ENCODE measurements at places on chromosomes 11 and 22.

DNA sequence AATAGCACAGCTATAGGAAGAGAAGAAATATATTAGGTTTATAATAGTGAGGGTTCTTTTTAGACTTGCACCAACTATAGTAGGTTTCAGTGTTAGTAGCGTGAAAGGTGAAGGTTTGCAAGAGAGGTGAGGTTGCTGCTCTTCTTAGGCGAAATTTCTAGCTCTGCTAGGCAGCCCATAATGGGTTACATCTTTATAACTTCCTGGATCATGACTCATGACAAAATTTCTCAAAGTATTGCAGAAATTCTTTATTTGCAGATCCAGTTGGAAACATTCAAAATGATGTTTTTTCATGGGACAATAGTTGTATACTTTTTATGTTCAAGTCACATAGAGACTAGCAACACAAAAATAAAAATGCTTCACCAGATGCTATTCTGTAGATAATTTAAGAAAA, 260.0 kb downstream of the SOX6 start:
- DNase-seq, result peak; percentile 1

DNA sequence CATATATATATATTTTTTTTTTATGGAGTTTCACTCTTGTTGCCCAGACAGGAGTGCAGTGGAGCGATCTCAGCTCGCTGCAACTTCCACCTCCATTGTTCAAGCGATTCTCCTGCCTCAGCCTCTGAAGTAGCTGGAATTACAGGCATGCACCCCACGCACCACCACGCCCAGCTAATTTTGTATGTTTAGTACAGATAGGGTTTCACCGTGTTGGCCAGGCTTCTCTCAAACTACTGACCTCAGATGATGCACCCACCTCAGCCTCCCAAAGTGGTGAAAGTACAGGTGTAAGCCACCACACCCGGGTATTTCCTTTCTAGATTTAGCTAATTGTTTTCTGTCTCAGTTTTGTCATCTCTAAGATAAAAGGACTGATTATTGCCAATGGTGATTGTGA, 821.1 kb downstream of the CNTN5 start:
- no peak for DNase-seq

GRCh38 chr11:71563406-71563805, 2.0 kb upstream of the KRTAP5-10 start:
- DNase-seq, result peak; percentile 30

DNA sequence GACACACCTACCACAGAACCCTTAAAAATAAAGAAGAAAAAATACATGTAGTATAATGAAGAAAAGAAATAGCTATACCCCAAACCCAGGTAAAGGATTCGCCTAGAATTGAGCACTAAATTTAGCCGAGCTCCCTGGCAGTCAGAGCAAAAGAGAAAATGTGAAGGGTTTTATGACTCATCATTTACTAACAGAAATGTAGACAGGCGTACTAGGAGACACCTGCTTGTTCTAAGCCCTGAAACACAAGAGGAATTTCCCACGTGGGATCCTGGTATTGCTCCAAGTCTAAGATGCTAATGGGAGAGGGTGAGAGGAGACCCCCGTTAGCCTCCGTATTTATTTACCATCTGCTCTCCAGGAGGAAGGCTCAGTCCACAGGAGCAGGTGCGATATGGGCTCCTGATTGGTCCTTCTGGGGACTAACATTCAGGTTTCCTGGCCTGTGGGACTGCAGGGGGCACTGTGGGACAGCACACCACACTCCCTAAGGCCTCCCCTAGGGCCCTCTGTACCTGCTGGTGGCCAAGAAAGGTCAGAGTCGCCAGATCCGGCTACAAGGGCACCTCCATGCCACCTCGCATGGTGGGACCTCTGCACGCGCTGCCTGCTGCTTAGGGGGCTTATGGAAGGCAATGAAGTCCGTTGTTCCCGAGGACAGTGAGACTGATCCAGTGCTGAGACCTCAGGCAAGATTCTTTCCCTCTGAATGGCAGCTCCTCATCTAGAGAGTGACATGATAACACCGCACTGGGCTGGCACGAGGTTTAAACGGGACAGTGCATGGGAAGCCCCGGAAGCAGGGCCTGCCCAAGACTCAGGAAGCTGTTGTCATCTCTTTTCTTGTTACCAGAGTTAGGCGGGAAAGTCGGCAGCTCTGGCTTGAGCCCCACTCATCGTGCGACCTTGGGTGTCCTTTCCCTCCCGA, 25.8 kb downstream of the KCNC1 start:
- no peak for DNase-seq

- no peak for DNase-seq
Measured at GRCh38 chr22:22099194-22099486, 116.6 kb upstream of the TOP3B start.

DNA sequence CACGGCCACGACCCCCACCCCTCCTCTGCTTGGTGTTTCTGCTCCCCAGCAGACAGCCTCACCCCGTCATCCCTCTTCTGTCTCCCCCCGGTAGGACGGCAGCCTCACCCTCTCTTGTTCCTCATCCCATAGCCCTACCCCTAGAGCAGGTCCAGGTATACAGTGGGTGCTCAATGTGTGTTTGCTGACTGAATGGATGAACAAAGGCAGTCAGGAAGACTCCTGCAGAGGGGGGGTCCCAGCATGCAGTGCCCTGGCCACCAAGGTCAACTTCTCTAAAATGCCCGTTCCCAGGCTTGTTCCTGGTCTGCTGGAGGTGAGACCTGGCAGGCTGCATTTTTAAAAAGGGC, 34.7 kb upstream of the FADD start:
- no peak for DNase-seq

DNA sequence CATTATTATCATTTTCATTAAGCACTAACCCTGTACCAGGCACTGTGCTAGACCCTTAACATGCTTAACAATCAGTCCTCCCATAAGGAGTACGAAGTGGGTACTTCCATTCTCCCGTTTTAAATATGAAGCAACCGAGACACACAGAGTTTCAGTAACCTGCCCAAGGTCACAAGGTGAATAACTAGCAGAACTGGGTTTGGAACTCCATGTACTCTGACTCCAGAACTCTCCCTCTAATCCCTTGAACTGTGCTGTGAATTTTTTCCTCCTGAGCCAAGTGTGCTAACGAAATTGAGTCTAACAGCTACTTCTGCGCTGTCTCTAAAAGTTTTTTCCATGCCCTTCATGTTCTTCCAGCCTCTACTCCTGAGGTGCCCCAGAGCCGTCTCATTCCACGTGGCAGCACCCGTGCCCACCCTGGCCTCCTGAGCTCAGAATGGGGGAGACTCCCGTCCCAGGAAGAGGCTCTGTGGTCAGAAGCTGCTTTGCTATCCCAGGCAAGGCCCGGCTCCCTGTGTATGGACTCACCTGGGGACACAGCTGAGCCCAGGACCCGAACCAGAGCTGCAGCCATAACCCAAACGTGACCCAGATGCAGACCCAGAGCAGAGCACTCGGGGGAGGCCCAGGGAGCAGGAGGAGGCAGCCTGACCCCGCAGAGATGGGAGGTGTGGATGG, 8.6 kb upstream of the TRIM29 start:
- DNase-seq, result no peak

DNA sequence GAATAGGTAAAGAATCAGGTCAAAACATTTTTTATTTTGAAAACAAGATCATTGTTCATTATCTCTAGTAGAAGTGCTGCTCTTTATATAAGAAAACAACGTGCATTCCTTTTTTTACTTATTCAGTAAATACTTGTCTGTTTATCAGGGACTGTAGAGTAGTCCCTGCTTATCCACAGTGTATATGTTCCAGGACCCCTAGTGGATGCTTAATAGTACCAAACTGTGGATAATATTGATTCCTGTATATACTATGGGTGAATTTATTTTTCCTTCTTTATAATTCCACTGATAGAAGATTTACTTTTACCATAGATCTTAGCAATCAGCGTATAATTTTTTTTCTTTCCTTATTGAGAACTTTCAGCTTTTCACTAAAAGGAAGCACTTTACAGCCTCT, 32.6 kb downstream of the CEP295 start:
- no peak for DNase-seq

DNA sequence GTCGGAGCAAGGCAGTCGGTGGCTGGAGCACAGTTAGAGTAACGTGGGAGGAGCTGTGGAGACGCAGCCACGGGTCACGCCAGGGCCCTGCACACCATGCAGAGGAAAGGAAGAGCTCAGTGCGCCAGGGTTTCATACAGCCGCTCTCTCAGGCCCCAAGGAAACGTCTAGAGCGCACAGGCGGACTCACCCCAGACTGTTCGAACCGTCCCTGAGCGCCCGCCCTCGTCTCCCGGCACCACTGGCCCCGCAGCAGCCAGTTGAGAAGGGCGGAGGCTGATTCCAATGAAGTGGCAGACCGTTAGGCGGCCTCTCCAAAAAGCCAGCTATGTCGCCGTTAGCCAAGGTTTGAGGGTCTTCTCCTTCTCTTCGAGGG, 483 bp upstream of the HYLS1 start:
- DNase-seq, result no peak

GRCh38 chr11:63770763-63771162, 2.2 kb upstream of the ZFTA start:
- no peak for DNase-seq

- DNase-seq, result no peak
Measured at GRCh38 chr11:64126796-64127195, 39.1 kb downstream of the MACROD1 start.

- DNase-seq, result no peak
Measured at GRCh38 chr11:125435461-125436238, 60.4 kb downstream of the FEZ1 start.

DNA sequence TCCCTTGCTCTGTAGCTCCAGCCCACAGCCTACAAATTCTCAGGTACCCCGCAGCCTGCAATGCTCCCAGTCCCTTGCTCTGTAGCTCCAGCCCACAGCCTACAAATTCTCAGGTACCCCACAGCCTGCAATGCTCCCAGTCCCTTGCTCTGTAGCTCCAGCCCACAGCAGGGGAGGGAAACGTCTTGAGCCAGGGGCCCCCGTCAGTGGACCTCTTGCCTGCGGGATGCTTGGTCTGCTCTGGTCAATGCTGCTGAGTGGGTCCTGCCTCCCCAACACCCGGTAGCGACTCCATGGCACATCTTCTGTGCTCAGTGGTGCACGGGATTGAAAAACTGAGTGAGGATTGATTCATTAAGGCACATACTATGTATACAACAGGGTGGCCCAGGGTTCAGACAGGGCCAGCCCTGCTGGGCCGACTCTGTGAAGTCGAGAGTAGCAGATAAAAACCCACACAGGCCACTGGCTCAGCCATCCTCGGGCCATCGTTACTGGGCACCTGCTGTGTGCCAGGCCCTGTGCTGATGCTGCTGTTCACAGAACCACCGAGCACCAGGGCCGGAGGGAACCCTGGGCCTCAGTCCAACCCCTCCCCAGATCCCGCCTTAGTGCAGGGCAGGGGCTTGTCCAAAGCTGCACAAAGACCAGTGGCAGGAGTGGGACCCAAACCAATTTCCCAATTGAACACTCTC, 69.7 kb downstream of the MYO7A start:
- no peak for DNase-seq

DNA sequence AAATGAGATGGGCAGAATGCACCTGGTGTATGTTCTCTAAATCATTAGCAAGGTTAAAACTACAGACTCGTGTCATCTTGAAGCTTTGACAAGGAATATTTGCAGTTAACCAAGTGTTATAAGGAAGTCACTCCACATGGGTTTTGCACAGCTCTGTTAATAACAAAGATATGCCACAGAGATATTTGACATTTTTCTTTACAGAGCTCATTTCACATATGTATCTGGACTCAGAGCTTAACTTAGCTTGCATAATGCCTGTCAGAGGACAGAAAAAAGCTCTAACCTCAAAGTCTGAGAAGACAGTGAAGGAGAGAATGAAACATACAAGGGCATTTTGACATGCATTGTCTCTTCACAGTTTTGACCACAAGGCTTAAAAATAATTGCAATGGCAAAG, 105.5 kb downstream of the C11orf87 start:
- peak; percentile 23 for DNase-seq

GRCh38 chr11:6563667-6564066, 39.7 kb downstream of the RRP8 start:
- DNase-seq, result no peak

DNA sequence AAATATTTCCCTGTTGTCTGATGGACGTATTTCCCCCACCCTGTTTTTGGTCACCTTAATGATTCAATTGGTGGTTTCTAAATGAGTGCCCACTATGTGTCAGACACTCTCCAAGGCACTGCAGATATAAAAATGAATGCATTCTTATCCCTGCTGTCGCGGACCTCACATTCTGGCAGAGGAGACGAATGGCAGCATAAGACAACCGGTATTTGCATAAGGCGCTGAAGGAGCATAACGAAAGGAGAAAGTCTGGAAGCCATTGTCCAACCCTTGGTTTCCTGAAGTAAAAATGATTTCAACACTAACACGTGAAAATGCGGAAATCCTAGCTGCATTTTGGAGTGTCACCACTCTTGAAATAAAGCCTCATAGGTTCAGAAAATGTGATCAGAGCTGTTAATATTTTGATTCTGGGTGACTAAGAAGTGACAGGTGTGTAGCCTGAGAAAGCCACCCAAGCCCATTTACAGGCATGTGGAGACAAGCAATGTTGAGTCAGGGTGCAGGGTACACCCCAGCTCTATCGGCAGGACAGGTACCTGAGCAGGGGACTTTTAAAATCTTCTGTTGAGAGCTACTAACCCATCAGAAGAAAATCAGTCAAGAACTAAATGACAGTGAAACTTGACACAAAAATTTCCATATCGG, 10.1 kb upstream of the GAB2 start:
- DNase-seq, result no peak

- no peak for DNase-seq
Measured at GRCh38 chr22:19331474-19331873, 40.0 kb upstream of the CLTCL1 start.

- DNase-seq, result no peak
Measured at GRCh38 chr22:40396882-40397281, 26.5 kb downstream of the SGSM3 start.

- no peak for DNase-seq
Measured at GRCh38 chr22:20118300-20119020, 1.4 kb upstream of the TRMT2A start.

- DNase-seq, result no peak
Measured at GRCh38 chr11:26905368-26905767, 88.5 kb upstream of the FIBIN start.

- DNase-seq, result no peak
Measured at GRCh38 chr11:132535830-132536229, 996.5 kb downstream of the OPCML start.

GRCh38 chr11:120255519-120255866, 15.6 kb downstream of the POU2F3 start:
- DNase-seq, result no peak

DNA sequence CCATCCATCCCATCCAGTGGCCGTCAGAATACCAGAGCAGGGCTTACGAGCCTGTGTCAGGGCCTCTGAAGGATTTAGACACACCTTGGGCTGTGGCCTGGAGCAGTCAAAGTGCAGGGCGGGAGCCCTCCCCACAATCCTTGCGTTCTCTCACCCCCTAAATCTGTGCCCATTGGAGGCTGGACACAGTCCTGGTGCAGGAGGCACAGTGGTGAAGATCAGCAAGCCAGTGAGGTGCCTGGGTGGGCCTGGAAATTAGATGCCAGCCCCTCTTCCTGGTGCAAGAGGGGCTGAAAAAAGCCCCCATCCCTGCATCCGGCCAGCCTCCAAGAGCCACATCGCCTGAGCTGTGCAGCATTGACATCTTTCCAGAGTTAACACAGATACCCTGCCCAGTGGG, 1045.8 kb downstream of the TBC1D22A start:
- no peak for DNase-seq

GRCh38 chr11:2444821-2445745, at the start of gene KCNQ1:
Gene KCNQ1, plus strand, starts transcription at chr11:2445008. Its CDS starts 91 bp downstream, at chr11:2445099.
- DNase-seq, result no peak

- no peak for DNase-seq
Measured at GRCh38 chr11:128283451-128283850, 303.9 kb downstream of the ETS1 start.

GRCh38 chr11:94602430-94603372, 35.5 kb downstream of the PIWIL4 start:
- DNase-seq, result peak; percentile 58

GRCh38 chr22:27507111-27507611, 294.4 kb downstream of the MN1 start:
- DNase-seq, result no peak

All from GM04503 (cell line).